ENCODE measurements at places on chromosomes 2 and 18.

- no peak for DNase-seq
Measured at GRCh38 chr2:397521-397920, 109.6 kb upstream of the ALKAL2 start.

DNA sequence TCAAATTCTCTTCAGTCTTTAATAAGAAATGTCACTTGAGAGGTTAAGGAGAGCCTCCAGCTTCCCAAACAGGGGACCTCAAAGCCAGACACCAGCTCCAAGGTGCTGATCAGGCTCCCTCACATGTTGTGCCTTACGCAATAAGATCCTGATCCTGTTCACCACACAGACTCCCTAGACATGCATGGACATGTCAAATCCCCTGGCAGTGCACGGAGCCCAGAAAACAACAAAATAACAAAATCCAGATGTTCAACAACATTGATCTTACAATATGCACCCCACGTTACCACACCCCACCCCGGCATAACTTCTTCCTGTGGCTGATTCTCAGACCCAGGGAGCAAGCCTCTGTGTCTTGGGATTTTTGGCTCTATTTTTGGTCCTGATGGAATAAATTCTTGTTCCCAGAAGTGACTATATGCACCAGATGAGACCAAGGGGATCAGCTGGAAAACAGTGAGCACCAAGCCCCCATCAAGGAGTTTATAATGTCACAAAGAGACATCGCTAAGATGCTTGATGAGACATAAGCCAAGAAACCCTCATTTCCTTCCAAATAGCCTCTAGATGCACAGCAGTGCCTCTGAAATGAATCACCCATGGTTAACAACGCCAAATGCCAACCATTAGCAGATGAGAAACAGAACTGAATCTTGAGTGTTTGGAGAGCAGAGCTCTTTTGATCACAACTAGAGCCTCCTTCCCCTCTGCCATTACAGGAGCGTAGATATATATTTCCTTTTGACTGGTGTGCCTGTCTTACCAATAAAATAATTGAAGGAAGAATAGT is 198.2 kb downstream of the PRKCE start:
- no peak for DNase-seq

- DNase-seq: peak; percentile 48
Measured at GRCh38 chr18:5058768-5059695, 138.0 kb downstream of the AKAIN1 start.

- DNase-seq: no peak
Measured at GRCh38 chr2:72114693-72115051, 33.0 kb downstream of the CYP26B1 start.

- DNase-seq: no peak
Measured at GRCh38 chr18:63890237-63890949, 2.9 kb downstream of the SERPINB2 start.

DNA sequence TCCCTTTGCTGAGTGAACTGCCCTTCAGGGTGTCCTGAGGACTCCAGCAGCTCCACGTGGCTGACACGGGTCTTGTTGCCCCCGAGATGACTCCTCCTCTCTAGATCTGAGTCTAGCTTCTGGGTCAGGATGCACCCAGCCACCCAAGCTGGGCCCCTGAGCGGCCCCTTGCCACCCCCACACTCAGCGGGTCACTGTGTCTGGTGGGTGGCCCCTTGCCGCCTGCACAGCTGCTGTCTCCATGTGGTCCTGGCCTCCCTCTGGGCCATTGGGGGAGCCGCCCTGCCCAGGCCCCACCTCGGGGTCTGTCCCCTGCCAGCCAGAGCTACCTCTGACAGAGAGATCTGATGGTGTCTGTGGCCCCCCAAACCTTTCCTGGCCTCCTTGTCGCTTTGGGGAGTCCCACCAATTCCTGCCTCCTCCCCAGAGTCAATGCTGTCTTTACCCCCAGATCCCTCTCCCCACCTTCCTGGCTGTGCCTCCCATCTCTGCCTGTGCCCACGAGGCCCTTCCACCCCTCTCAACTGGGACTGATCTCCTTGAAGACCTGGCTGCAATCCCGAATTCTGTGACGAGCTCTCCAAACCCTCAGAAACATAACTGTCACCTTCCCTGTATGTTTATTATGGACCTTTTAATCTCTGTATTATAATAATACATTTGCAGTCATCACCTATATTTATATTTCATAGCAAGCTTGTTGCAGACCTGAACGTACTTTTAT is 46.5 kb downstream of the TWIST2 start:
- no peak for DNase-seq

GRCh38 chr2:37324786-37325624 is at the start of gene PRKD3:
TSS of gene PRKD3 (minus strand) at chr2:37324833. CDS start at chr2:37316524, 8,309 bp downstream.
- DNase-seq: peak; percentile 79
